Mesothelial cell of epicardium (in vitro differentiated cells): ENCODE measurements at places on chromosomes 11 and 22.

DNA sequence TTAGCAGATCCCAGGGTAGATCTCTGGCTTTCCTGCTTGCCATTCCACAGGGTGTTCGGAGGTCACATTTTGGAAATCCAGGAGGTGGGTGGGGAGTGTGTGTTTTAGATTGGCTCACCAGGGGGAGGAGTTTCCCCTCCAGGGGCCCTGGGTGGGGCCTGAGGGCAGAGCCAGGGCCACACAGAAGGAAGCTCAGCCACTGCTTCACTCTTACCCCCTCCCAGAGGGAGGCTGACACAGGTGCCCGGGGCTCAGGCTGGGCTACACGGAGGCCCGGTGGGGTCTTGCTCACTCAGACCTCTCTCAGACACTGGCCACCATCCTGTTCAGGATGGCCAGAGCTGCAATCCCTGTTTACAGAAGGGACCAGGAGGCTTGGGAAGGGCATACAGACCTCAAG is 2.5 kb downstream of the WNT7B start:
- no peaks in the 10 kb centered on the region for H3K36me3 ChIP-seq
- H3K27me3 ChIP-seq = peaks cover 66% of the 10 kb centered on the region
- H3K4me3 ChIP-seq = peak overlapping the region; percentile 60
- H3K27ac ChIP-seq = no peak overlapping the region
- DNase-seq = no peak
- peaks cover 28% of the 10 kb centered on the region for H3K4me1 ChIP-seq

GRCh38 chr11:95306801-95307200 is 75.8 kb upstream of the SESN3 start:
- no peak for DNase-seq
- no peaks in the 10 kb centered on the region for H3K36me3 ChIP-seq
- H3K27ac ChIP-seq = no peak overlapping the region
- peaks cover 11% of the 10 kb centered on the region for H3K27me3 ChIP-seq

- DNase-seq = no peak
- H3K4me1 ChIP-seq = peaks cover 17% of the 10 kb centered on the region
- H3K36me3 ChIP-seq = no peaks in the 10 kb centered on the region
- peaks cover 30% of the 10 kb centered on the region for H3K27me3 ChIP-seq
- H3K27ac ChIP-seq = peak overlapping the region; percentile 19
Measured at GRCh38 chr22:26416670-26417276, 12.3 kb upstream of the ASPHD2 start.

DNA sequence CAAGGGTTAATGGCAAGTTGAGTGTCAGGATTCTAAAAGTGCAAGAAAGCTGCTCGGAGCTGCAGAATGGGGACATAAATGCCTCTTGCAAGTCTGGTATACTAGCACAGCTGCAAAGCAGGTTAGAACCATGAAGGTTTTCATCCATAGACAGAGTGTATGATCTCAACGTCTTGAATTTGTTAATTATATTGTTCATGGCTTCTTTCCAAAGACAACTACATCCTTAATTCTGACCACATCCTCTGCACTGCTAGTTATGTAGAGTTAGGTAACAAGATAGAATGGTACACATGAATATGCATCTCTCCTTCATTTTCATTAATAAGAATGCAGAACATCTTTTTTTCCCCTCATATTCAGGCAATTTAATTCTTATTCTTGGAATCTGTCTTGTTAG is 34.2 kb downstream of the EXPH5 start:
- no peak for DNase-seq
- no peak overlapping the region for H3K4me3 ChIP-seq
- no peaks in the 10 kb centered on the region for H3K36me3 ChIP-seq
- H3K27ac ChIP-seq = peak overlapping the region; percentile 81
- H3K4me1 ChIP-seq = peaks cover 73% of the 10 kb centered on the region

- H3K4me1 ChIP-seq = peaks cover 46% of the 10 kb centered on the region
- no peak for DNase-seq
- H3K27me3 ChIP-seq = no peaks in the 10 kb centered on the region
- H3K4me3 ChIP-seq = no peak overlapping the region
- H3K36me3 ChIP-seq = peaks cover 16% of the 10 kb centered on the region
Measured at GRCh38 chr11:12512826-12513395, 135.5 kb downstream of the PARVA start.

DNA sequence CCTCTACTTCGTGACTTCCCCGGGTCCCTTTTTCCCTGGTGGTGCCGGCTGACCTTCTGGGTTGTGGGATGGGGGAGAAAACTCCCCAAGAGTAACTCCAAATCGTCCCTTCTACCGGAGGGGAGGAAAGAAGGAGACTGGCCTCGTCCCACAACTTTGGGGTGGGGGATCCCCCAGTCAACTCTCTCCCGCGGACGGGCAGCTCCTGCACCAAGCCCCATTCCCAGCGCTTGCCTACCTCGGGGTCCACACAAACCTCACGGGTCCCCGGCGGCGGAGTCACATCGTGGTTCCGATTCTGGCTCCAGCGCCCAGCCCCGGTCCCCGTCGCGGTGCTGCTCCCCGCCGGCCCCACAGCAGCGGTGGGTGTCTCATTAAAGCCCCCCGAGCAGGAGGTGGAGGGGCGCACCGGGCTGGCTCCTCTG is 317 bp downstream of the BDNF start:
- DNase-seq = no peak
- peak overlapping the region; percentile 84 for H3K4me3 ChIP-seq
- H3K27ac ChIP-seq = peak overlapping the region; percentile 39
- peaks cover 13% of the 10 kb centered on the region for H3K27me3 ChIP-seq
- peaks cover 59% of the 10 kb centered on the region for H3K4me1 ChIP-seq

GRCh38 chr11:10486161-10486840 is 31.2 kb downstream of the AMPD3 start:
- no peak overlapping the region for H3K4me3 ChIP-seq
- H3K36me3 ChIP-seq = no peaks in the 10 kb centered on the region
- no peaks in the 10 kb centered on the region for H3K27me3 ChIP-seq
- DNase-seq = no peak
- H3K27ac ChIP-seq = no peak overlapping the region

- H3K36me3 ChIP-seq = no peaks in the 10 kb centered on the region
- H3K27me3 ChIP-seq = no peaks in the 10 kb centered on the region
- peaks cover 32% of the 10 kb centered on the region for H3K4me1 ChIP-seq
- DNase-seq = no peak
- no peak overlapping the region for H3K27ac ChIP-seq
Measured at GRCh38 chr11:67732045-67732787, 57.8 kb upstream of the ALDH3B2 start.

DNA sequence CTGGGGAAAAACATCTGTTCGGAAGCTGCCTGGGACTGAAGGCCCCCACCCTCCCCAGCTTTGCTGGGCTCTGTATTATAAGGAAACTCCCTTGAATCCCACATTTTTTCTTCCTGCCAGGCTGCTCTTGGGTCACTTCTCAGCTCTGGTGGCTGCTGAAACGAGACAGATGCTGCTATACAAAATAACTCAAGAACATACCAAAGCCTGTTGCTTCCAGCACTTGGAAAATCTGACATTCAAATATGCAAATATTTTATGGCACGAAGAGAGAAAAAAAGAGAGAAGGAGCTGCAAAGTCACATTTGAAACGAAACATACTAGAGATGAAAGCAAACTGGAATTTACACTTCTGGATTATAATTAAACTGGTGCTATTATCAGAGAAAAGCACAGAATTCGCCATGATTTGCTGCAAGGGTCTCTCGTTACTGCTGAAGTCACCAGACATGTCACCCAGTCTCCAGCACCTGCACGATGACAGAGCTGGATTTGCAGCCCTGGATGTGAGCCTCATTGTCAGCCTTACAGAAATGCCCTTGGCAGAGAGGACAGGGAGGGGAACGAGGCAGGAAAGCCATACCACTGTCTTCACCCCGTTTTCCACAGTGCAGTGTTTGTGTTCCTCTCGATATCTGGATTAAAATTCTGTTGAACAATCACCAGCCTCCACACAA is 47.9 kb upstream of the IGSF9B start:
- H3K36me3 ChIP-seq = no peaks in the 10 kb centered on the region
- peak overlapping the region; percentile 13 for H3K27ac ChIP-seq
- DNase-seq = no peak
- H3K4me3 ChIP-seq = no peak overlapping the region
